ENCODE measurements at places on chromosomes 5 and 9. TPM values are rescaled to one million over a fixed set of nuclear protein-coding genes. Genes with fewer than 3 reads are reported as not detected.

DNA sequence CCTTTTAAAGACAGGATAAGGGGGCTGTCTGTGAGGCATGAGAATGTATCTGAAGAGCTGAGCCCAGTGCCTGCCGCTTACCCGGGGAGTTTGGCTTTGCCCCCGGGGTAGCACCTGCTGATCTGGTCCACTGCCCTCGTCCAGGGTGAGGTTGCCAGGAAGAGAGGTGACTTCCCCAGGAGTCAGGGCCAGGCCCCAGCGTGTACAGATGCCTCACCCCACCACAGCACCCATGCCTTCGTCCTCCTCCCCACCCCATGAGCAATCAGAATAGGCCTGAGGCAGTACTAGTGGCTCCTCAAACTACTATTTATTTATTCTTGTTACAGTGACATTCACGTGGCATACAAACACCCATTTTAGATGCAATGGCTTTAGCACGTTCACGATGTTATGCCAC, 15.7 kb upstream of the AIF1L start:
- no peak overlapping the region for H3K4me3 ChIP-seq
- peaks cover 87% of the 10 kb centered on the region for H3K27me3 ChIP-seq
- peak; percentile 63 for DNase-seq
- no peaks in the 10 kb centered on the region for H3K36me3 ChIP-seq

DNA sequence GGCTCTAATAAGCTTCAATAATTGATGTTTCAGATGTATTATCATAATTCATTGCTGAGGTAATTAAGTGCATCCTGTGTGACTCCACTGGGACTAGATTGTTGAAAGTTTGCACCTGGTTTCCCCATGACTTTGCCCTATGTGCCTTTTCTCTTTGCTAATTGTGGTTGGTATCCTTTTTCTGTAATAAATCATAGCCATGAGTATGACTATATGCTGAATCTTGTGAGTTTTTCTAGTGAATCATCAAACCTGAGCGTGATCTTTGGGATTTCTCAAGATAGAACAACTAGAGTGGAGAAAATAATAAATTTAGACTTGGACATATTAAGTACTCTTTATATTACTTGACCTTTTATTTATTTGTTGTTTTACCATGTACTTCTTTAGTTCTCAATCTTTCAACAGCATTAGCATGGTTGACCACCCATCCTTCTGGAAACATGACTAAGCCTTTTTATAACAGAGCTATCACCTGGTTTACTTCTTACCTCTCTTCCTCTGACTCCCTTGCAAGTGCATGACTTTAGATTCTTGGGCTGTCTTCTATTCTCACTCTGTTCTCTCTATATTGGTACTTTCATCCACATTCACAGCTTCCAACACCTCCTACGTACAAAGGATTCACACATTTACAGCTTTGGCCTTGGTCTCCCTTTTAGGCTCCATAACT, 239.6 kb upstream of the TAS2R1 start:
- H3K4me1 ChIP-seq, result no peaks in the 10 kb centered on the region
- no peak overlapping the region for H3K4me3 ChIP-seq
- H3K27me3 ChIP-seq, result no peaks in the 10 kb centered on the region
- no peaks in the 10 kb centered on the region for H3K36me3 ChIP-seq
- H3K27ac ChIP-seq, result no peak overlapping the region
- DNase-seq, result no peak

RANBP17 gene
- 0.13 TPM for total RNA-seq

HAVCR2 gene
- not detected for total RNA-seq
